ENCODE measurements at places on chromosomes 11 and 22.

GRCh38 chr11:70637186-70637800, 239.0 kb downstream of the CTTN start:
- DNase-seq = no peak

DNA sequence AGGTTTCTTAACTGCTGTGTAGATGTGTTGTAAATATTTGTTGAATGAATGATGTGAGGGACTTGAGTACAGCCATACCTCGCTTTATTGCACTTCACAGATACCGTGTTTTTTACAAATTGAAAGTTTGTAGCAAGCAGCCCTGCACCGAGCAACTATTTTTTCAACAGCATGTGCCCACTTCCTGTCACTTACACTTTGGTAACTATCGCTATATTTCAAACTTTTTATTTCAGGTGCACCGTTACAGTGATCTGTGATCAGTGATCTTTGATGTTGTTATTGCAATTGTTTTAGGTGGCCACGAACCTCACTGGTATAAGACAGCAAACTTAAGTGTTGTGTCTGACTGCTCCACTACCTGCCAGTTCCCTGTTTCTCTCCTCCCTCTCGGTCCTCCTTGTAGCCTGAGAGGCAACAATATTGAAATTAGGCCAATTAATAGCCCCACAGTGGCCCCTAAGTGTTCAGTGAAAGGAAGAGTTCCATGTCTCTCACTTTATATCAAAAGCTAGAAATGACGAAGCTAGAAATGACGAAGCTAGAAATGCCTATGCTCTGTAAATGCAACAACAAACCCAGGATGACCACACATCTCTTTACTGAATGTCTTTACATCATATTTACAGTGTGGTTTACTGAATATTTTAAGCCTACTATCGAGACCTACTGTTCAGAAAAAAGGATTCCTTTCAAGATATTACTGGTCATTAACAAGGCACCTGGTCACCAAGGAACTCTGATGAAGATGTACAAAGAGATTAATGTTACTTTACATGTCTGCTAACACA, 1.0 kb downstream of the SFI1 start:
- DNase-seq = no peak

GRCh38 chr11:720017-720641, 14.1 kb downstream of the EPS8L2 start:
- no peak for DNase-seq

DNA sequence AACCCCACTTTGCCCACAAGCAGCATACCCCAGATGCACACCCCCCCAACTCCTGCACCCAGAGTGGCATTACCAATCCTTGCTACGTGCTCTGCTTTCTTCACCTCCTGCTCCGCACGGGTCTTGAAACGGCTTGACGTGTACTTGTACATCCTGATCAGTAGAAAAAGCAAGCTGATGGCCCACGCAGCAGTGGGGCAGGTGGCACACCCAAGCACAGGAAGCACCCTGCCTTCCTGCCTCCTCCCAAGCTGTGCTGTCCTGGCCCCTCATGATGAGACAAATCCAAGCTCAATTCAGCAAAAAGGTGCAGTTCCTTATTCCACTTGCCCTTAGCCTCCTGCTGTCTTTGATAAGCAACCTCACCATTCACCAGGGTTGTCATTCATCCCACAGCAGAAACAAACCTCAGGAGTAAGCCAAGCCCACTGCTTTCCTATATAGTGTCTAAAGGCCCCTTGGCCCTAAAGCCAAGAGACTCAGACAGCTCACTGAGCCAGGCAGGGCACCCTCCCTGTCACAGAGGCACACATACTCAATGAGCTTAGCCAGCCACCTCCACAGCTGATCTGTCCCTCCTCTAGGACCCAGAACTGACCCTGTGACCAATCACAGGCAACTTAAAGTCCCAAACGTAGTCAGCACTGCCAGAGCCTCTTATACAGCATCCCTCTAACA, 27.8 kb downstream of the MORC2 start:
- no peak for DNase-seq

DNA sequence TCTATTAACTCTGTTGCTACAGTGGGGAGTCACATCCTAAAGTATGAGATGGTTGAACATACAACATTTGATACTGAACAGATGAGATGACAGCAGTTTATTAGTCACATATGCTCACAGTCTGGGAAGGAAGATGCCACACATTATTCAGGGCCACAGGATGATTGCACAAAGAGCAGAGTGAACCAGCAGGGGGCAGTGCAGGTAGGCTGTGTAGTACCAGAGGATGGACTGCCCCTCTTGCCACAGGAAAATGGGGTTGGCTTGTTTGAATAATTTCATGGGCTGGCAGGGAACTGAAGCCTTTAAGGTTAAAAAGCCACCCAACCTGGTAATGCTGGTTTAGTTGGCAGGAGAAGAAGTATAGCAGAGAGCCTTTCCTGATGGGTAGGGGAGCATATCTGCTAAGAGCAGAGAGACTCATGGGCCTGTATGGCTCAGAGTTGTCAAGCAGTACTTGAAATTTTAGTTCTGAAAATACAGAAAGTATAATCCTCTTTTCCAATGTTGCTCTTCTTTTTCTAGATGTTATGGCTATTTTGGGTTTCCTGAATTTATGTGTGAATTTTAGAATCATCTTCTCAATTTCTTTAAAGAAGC, 180.4 kb upstream of the B3GAT1 start:
- peak; percentile 17 for DNase-seq

DNA sequence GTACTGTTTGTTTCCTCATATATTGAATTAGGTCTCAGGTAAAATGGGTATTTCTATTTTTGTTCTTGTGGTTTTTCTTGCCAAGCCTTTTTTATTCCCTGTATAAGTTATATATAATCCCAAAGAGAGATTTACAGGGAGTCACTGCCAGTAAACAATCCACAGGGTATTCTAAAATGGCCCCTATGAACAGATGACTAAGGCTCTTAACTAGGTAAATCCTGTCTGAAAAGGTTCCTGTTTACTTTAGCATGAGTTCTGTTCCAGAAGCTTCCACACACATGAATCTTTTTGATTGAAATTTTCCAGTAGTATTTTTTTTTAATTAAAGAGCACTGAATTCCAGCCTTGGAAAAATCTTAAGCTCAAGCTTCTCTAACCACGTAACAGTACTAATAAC, 552.8 kb upstream of the CCDC179 start:
- DNase-seq = no peak

Measured in stimulated activated CD4-positive, alpha-beta T cell treated with anti-CD3 and anti-CD28 coated beads, Interleukin-1b, Interleukin-23, amount 100 ng/mL, for 24 hours (primary cell).